ENCODE measurements at places on chromosomes 4 and X.

DNA sequence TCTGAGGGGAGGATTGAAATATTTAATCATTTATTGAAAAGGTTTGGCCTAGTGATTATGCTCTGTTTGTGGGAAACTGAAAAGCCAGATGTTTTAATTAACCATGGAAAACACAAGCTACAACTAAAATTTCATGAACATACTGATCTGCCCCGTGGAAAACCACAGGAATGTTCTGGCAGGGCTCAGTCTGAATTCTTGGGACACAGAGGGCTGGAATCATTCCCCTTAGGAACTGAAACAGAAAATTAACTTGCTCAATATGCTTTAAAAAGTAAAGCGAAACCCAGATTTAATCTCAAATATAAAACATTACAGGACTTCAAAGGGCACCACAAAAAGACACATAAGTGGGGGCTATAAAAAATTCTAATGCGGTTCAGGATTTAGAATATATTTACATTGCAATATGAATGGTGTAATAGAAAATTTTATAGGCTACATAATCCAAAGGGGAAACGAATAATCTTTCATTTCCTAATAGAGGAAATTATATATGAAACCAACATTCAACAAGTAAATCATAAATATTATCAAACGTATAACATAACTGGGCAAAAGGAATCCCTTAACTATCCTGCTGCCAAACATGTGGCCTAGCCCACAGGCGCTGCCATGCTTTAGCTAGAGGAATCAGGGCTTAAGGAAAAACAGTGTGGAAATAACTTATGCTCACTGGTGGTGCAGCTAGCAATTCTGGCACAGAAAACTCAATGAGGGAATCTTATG is 70.9 kb downstream of the APBB2 start:
- peak; percentile 87 for DNase-seq

DNA sequence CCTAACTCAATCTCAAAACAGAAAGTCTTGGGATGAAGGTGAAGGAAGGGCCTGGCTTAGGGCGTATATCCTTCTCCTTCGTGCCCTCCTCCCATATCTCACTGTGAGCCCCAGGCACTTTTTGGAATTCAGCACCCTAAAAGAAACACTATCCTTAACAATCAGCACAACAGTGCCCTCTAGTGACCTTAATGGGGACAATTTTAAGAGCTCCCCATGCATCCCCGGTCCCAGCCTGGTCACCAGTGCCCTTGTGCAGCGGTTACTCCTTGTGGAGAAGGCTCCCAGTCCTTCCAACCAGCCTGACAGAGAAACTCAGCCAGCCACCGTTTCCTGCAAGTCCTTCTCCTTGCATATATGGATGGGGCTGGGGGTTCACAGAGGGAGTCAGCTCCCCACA is 4.2 kb downstream of the PAK3 start:
- no peak for DNase-seq

GRCh38 chrX:55169782-55170181 is 50.4 kb upstream of the PAGE5 start:
- no peak for DNase-seq

DNA sequence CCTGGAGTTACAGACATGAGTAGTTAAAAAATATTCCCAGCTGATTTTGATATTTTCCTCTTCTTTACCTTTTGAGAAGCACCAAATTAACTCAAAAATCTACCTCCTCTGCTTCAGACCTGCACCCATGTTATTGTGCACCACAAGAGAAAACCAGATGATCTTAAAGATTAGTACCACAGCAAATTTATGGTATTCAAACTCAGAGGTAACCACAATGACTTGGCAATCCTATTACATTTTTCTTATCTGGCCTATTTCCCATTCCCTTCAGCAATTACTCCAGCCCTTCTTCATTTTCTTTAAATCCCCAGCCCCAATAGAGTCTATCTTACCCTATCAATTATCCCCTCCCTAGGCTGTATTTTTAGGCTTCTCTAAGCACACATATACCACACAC is 535.1 kb downstream of the FAT4 start:
- DNase-seq: no peak

DNA sequence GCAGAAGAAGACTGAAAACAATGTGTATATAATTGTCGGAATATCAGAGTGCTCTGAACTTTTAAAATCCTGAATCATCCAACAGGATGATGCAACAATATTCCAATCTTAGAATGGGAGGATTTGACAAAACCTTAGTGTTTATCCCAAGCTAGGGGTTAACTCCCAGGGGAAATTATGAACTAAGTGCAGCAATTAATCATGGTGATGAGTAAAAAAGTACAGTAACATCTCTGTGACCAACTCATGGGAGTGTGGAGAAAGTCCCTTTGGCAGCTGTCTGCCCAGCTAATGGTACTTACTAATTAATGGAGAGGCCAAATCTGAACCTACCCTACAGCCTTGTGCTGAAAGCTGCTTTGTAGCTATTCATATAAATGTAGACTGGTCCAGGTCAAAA is 257.6 kb upstream of the DDX53 start:
- DNase-seq: no peak

DNA sequence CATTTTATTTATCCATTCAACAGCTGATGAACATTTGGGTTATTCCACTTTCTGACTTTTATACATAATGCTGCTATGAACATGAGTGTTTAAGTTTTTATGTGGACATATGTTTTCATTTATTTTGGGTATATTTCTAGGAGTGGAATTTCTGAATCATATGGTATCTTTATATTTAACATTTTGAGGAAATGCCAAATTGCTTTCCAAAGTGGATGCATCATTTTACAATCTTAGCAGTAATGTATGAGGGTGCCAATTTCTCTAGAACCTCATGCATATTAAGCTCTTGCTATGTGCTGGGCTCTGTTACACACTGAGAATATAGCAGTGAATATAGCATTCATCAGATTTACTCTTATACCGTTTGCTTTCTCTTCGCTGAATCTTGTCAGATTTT is 983.7 kb downstream of the STIM2 start:
- no peak for DNase-seq

GRCh38 chrX:126695375-126695896 is 124.1 kb upstream of the PRR32 start:
- no peak for DNase-seq

DNA sequence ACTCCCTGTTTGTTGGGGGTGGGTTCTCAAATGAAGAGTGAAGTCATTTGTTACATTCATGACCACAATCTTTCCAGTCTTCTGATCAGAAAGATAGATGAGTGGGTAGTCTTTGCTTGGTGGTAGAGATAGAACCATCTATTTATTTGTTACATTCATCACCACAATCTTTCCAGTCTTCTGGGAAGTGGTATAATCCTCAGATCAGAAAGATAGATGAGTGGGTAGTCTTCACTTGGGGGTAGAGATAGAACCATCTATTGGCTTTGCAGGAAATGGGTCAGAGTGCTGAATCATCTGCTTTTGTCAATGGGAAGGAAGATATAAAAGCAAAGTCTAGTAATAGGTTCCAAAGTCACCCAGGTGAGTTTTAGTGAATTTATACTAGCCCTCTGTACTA is 64.2 kb upstream of the EPGN start:
- no peak for DNase-seq

DNA sequence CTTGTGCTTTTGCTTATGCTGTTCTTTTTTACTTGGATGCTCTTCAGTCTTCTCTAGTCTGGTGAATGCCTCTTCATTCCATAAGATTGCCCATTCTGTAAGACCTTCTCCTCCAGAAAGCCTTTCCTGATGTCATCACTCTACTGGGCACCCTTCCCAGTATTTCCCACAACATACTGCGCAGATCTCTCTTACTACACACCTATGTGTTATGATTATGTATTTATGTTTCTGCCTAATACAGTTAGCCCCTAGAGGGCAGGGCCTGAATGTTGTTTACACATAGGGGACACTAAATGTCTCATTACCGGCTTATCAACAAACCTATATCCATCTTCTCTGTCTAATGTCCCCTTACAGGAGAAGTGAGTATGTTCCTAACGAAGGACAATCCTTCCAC is 21.1 kb downstream of the AIFM1 start:
- DNase-seq: no peak

DNA sequence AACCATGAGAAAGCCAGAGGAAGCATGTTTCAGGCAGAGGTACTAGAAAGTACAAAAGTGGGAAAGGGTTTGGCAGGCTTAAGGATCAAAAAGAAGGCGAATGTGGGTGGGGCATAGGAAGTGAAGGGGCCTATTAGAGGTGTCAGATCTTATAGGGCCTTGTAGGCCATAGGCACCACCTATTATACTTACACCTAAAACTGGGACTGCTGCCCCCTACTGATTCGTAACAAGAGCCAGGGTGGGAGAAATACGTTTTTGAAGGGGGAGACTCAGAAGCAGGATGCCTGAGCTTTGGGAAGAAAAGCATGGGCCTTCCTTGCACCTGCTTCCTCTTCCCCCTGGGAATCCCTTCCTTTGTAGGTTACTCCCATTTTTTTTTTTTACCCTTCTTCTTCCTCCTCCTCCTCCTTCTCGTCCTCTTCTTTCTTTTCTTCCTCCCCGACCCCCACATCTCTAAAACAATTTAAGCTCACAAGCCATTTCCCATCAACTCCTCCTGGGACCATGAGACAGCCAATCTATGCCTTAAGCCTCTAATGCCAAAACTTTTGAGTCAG is 40.7 kb upstream of the GPC3 start:
- DNase-seq: no peak

- no peak for DNase-seq
Observed at GRCh38 chr4:17142232-17142711, 243.8 kb upstream of the LDB2 start.

GRCh38 chrX:43481576-43481975 is 174.5 kb upstream of the MAOA start:
- no peak for DNase-seq

- no peak for DNase-seq
Observed at GRCh38 chr4:41787931-41788330, 39.4 kb upstream of the PHOX2B start.

DNA sequence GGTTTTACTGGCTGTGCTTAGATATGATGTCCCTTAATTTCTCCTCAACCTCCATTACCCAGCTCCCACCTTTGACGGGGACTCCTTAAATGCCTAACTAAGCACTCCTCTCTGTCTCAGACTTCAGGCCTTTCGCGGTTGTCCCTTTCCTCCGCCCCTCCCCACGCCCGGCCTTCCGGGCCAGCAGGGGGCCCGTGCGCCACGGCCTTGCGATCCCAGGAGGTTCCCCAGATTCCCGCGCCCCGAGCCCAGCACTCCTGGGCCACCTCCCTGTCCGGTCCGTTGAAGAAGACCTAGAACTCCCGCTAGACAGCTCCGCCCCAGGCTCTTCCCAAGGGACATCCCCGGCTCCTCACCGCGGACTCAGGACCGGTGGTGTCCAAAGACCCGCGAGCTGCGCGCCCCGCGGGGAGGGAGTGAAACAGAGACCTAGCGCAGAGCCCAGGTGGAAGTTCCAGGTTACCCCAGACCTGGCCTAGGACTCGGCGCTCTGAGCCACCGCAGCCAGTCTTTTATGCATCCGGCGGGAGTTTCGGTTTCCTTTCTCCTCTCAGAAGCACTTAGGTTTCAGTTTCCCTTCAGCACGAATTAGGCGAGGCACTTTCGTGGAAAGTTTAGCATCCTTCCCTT is at the start of gene DDX60:
TSS of gene DDX60 (minus strand) at position 487 of the 630 bp plus-strand sequence. CDS start 7,493 bp downstream, outside the sequence.
- peak; percentile 81 for DNase-seq

- no peak for DNase-seq
Observed at GRCh38 chr4:22764183-22764582, 71.4 kb downstream of the GBA3 start.

GRCh38 chrX:16797841-16798240 is 11.6 kb downstream of the TXLNG start:
- DNase-seq: no peak

- DNase-seq: no peak
Observed at GRCh38 chr4:69858690-69859089, 1.3 kb downstream of the SULT1E1 start.

DNA sequence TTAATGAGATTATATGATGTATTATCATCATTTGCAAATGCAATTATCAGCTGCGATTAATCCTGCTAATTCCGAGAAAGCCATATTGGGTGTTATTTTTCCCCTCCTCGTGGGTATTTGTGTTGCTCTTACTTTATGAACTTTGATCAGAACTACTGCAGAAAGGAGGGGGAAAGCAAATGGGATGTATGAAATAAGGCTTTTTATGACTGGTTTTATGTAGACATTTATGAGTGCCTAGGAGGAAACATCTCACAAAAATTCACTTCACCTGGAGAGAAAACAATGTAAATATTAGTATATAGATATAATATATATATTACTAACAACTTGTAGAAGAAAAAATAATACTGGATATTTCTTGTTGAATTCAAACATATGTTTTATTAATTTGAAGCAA is 214.4 kb downstream of the TEX13A start:
- no peak for DNase-seq

GRCh38 chrX:131671735-131672134 is 127.9 kb downstream of the OR13H1 start:
- DNase-seq: no peak
